ENCODE measurements at places on chromosomes 7 and 10. TPM values are rescaled to one million over a fixed set of nuclear protein-coding genes. Genes with fewer than 3 reads are reported as not detected.

Gene EVX1
- not detected for polyA plus RNA-seq

Gene C10orf105
- polyA plus RNA-seq, result not detected

Gene CALML3
- polyA plus RNA-seq, result not detected

Gene NODAL
- polyA plus RNA-seq, result not detected

Gene ZNF680
- 13.9 TPM for polyA plus RNA-seq

Data from naive B cell (primary cell).